Esophagus muscularis mucosa (tissue), 4 donors: ENCODE measurements at places on chromosomes 6 and 20.

DNA sequence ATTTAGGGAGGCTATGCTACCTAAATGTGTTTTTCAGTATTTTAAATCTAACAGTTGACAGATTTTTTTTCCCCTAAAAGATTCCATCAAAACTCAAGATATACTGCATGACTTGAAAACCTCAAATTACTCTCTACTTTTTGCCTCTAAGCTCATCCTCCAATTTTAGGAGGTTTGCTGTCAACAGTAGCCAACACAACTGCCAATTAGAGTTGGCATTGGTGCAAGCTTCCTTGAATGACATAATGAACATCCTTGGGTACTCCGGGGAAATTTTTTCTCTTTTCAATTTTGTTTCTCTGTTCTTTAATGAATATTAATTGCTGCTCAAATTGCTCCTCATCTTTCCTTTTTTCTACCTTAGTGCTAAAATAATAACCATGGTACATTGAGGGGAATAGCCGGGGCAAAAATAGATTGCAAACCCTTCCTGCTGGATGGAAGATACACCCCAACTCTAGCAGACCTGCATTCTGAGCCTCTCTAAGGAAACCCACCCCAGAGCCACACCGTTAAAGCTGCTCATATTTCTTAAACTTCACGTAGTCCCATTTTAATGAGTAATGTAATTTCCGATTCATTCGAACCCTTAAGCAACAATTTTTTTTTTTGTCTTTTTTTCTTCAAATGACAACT is 34.3 kb downstream of the SLC22A23 start:
- DNase-seq: no peak

GRCh38 chr20:46117704-46118467 is at the start of gene CD40:
CD40 (plus strand) TSS chr20:46118314; CDS start chr20:46118344, 30 bp downstream.
- peak; percentile 97 for DNase-seq

DNA sequence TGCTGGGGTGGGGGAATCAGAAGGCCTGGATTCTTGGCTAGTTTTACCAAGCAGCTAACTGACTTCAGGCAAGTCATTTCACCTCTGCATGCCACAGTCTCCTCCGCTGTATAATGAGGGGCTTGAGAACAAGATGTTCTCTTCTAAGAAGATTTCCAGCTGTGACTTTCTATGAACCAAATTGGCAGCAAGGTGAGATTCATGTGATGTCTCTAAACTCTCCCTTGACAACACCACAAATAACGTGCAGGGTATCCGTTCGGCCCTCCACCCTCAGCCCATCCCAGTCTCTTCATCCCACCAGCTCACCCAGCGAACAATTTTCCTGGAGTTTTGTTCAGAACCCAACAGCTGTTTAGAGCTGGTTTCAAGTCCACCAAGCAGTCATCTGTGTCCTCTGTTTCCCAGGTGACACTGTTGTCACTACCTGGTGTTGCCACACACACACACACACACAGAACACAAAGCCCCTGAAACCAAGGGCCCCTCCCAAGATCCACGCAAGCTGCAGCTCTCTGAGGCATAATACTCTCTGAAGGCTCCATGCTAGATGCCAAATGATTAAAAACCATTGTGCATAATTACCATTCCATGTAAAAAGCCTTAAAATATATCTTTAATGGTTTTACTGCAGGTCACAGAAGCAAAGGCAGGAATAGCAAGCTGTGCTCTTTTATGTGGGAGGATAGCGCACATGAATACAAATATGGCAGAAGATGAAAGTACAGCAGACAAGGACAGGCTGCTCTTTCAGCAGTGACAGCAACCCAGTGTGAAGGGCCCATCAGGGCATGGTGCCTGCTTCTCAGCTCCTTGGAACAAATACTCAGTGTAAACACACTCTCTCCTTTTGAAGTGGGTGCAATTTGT is 48.2 kb downstream of the ARHGAP18 start:
- DNase-seq: no peak

GRCh38 chr6:43728586-43728985 is 41.0 kb upstream of the MRPS18A start:
- no peak for DNase-seq

DNA sequence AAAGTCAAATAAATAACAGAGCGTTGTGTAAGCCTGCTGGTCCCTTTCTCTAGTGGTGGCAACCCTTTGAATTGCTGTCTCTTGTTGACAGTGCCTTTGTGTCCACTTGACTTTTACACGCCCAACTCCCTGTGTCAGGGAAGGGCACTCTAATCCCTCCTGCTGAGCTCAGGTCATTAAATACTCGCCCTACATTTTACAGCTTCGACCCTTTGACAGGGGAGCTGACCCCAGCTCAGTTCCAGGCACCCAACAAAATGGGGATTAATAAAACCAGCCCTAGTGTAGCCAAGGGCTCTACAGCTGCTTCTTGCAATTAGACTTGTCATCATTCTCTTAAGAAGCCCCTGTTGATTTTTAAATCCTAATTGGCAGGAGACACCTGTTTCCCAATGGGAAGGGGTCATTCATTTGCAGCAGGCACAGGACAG is 308.2 kb downstream of the EYA4 start:
- no peak for DNase-seq

- no peak for DNase-seq
These were observed 1258.7 kb upstream of the GJE1 start for GRCh38 chr6:140874066-140874465.
